ENCODE measurements at places on chromosomes 7 and 10.

DNA sequence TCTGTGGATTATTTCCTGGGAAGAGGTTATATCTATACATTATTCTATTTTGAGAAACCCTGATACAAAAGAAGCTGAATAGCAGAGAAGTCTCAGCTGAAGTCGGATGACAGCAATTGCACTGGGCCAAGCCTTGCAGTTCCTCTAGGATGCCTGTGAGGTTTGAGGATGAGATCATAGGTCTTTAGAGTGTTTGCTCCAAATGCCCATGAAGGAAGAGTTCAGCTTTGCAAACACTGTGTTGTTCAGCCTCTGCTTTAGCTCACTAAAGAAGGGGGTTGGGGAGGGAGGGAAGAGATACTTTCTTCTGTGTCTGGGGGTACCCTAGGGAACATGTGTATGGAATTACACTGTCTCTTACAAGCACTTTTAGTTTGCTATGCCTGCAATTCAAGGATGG is 282.5 kb upstream of the NRP1 start:
- no peak for DNase-seq

- peak; percentile 14 for DNase-seq
These were observed 40.3 kb downstream of the COL17A1 start for GRCh38 chr10:104045151-104046089.

GRCh38 chr10:102729029-102730026 is 14.4 kb upstream of the WBP1L start:
- peak; percentile 79 for DNase-seq

DNA sequence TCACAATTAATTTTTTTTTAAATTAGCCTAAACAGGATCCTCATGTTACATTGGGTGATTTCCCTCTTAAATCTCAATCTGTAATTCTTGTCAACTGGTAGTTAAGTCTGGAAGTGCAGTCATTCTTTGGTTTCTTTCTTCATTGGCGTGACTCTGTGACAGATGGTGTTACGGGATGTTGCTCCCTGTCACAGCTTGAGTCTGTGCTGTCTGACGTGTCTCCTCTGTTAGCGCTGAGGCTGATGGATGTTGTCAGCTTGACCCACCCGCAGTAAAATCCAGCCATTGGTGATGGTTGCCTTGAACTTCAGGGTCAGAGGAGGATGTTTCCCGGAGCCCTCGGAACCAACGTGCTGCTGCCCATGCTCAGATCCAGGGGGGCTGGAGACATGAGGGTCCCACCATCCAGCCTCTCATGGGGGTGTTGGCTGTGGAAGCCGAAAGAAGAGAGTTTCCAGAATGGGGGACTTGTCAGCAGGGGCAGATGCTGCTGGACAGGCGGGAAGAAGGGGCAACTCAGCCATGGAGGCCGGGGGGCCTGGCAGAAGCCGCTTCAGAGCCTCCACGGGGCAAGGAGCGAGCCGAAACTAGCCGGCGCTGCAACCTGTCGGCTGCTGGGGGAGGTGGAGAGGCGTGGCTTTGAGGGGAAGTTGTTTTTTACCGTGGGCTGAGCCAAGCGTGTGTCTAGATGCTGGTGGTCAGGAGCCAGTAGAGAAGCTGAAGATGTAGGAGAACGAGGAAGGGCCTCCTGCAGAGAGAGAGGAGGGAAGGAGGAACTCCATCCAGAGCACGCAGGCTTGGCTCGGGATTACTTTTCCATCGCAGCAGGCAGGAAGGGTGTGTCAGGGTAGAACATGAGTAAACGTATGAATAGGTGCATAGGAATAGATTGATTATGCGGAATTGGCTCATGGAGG is 3.5 kb downstream of the SUN1 start:
- DNase-seq: no peak

GRCh38 chr7:142685877-142686508 is 63.3 kb upstream of the PRSS1 start:
- no peak for DNase-seq

DNA sequence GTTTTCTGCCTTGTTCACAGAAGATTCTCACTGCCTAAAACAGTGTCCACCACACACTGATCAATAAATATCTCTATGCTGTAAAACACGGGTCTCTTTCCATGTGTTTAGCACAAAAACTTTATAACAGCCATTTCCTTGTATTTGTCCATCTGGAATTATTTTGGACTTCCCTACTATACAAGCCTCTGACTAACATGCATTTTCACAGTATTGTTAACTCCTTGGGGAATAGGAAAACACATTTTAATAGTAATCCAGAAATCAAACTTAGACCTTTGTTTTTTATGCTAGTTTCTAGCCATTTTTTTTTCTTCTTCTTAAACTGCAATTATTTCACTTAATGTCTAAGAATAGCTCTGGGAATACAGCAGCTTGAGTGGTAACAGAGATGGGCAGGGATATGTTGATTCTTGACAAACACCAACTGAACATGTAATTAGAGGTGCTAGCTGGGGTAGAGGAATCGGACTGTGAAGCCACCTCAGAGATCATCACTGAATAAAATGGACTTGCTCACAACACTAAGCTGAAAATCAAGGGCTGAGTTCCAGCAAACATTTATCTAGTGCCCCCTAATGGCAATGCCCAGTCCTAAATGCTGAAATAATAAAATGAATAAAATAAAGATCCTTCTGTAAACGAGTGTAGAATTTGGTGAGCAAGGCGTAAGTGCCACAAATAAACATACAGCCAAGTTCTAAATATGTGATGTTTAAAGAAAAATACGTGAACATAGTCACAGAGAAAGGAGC is 593.1 kb downstream of the SORCS1 start:
- peak; percentile 1 for DNase-seq

DNA sequence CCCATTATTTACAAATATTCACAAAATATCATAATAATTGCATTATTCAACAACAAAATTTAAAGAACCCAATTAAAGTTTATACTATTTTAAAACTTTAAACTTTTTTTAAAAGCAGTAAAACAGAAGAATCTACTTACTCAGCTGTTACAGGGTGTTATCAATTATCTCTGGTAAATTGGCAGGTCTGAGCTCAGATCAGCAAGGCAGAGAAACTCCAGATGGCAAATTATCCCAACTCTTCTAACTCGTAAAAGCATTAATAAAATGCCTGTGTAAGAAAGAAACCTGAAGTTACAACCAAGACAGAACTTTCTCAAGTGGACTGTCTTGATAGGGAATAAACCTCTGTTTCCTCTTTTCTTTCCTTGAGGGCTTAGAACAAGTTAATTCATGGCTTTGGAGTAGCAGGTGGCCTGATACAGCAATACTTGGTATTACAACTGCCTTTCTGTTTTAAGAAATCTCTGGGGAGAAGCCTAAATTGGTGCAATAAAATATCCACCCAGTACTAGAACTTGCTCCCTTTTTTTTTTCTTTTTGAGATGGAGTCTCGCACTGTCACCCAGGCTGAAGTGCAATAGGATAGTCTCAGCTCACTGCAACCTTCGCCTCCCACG is 275.3 kb upstream of the MKLN1 start:
- DNase-seq: no peak

DNA sequence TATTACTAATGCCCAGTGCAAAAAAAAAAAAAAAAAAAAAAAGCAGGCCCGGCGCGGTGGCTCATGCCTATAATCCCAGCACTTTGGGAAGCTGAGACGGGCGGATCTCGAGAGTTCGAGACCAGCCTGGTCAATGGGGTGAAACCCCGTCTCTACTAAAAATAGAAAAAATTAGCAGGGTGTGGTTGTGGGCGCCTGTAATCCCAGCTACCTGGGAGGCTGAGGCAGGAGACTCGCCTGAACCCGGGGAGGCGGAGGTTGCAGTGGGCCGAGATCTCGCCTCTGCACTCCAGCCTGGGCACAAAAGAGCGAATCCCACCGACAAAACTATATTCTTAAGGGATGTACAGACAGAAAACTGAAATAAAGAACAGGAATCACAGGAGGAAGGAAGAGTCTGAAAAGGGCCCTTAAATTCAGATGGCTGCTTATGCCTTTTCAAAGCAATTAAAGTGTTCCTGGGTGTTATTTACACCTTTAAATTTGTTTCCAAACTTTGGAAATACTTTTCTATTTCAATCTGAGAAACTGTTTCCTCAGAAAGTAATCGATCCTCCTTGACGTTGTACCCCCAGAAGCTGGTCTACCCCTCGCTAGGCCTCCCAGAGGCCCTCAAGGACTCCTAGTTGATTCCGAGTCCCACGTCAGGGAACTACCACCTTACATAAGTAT is 2.0 kb upstream of the KMT2E start:
- no peak for DNase-seq

DNA sequence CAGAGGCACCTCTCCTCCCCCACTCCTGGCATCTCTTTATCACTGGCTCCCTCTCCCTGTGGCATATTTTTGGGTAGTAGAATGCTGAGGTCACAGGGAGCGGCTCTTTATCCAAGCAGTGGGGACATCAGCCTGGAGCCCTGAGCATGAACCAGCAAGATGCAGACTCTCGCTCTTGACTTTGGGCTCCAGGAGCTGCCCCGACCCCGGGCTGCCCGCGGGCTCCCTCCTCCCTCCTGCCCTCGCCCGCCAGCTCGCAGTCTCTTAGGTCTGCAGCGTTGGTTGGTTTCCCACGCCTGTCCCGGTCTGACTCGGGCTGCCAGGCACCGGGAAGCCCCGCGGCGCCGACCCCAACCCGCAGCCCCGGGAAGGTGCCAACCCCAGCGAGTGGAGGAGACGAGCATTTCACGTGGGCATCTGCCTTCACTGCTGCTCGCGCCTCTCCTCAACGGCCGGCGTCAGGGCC is 1.3 kb downstream of the INSYN2A start:
- no peak for DNase-seq

DNA sequence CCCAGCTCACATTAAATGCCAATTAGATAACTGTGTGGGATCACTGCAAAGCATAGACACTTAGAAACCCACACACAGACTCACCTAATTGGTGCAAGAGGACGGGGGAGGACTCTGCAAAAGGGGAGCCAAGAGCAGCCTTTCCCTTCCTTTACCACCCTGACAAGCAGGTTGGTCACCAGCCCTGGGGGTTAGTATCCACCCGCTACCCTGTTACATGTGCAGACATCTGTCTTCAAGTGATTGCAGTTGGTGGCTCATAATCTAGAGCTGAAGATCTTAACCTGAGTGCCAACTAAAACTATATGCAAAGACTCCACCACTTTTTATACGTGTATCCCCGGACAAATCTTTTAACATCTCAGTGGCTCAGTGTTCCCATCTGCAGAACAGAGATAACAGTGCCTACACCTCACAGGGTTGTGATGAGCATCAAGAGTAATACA is 56.9 kb downstream of the SORBS1 start:
- DNase-seq: no peak

DNA sequence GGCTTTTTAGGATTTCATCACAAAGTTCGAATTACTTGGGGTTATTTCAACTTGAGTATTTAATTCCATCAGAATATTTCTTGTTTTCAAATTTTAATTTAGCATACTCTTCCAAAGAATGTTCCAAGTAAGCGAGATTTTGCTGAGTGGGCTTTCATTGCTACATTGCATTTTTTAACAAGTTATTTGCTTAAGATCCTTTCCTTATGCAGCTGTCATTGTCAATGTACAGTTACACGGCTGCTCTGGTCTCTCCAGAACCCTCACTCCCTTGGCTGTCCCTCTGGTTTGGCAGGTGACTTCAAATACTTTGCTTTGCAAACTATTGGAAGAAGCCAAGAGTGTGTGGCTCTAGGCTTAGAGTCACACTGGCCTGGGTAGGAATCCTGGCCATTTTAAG is 80.0 kb downstream of the CFAP58 start:
- no peak for DNase-seq

- no peak for DNase-seq
These were observed 31.5 kb upstream of the NRP1 start for GRCh38 chr10:33365871-33366411.
